Bronchial epithelial cell (primary cell): ENCODE measurements at places on chromosomes 13 and 19.
A peak's percentile ranks its signal among the peaks of the same experiment; 100 is the strongest.

DNA sequence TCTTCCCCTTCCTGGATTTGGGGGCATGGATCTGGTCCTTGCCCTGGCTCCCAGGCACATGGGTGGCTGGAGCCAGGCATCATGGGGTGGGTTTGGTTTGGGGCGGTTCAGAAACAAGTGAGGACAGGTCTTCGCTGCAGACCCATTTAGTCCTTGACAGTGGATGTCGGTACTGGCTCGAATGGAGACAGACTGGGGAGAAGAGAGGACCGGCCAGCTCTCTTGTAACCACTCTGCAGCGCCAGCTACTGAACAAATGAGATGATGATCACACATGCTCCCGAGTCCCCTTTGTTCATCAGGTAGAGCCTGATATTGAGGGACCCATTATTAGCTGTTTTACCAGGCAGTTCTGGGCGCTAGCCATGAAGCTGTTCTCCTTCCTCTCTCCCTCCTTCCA lies 64.5 kb downstream of the CHST8 start:
- DNase-seq, result no peak

DNA sequence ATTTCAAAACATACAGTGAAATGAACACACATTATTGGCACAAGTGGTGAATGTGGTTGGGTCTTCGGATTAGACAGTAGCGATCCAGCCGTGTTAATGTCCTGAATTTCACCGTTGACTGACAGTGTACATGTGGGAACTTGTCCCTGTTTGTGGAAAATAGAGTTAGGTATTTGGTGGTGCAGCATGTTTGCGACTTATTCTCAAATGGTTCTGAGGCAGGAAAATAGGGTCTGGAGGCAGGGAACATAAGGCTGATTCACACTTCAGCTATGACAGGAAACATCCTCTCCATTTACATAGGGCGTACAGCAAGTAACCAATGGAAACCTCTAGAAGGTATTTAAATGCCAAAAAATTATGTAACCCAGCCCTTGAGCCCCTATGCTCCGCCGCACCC lies 4.2 kb downstream of the LGALS7B start:
- DNase-seq, result peak; percentile 97

DNA sequence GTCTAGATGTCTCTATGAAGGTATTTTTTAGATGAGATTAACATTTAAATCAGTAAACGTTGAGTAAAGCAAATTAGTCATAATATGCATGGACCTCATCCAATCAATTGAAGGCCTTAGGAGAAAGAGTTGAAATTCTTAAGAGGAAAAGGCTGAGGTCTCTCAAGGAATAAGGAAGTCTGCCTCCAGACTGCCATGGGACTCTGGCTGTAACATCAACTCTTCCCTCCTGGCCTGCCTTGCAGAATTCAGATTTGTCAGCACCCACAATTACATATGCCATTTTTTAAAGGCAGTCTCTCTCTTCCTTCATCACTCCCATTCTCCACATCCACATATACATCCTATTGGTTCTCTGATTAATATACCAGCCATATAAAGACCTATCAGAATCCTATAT lies 28.8 kb upstream of the INTS6 start:
- no peak for DNase-seq

DNA sequence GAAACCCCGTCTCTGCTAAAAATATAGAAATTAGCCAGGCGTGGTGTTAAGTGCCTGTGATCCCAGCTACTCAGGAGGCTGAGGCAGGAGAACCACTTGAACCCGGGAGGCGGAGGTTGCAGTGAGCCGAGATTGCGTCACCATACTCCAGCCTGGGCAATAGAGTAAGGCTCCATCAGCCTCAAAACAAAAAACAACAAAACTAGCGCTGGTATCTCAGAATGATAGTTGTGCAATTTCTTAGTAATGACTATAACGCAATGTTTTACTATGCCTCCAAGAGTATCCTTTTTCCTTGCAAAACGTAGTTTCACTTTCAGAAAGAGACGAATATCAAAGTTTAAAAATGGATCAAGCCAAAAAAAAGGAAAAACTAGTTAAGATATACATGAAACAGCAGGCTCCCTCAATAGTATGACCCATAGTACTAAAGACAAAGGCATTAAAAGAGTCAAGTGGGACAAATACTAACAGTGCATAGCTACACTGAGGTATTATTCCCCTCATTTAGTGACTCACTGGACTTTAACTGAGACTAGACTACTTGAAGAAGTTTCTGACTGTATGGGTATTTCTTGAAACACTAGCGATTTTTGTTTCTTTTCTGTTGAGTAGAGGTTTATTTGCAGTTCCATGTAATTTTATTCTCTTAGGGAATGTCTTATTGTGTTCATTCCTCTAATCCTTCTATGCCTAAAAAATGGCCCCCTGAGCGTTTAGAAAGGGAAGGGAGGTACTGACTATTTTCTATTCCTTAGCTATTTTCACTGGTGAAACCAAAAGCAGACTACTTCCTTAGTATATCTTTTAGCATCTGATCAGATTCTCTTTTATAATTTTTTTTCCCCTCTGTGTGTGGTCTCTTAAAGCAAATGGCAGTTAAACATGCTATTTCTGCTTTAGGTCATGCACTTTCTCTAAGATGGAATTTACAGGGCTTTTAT lies 10.4 kb upstream of the ITM2B start:
- DNase-seq, result peak; percentile 72

DNA sequence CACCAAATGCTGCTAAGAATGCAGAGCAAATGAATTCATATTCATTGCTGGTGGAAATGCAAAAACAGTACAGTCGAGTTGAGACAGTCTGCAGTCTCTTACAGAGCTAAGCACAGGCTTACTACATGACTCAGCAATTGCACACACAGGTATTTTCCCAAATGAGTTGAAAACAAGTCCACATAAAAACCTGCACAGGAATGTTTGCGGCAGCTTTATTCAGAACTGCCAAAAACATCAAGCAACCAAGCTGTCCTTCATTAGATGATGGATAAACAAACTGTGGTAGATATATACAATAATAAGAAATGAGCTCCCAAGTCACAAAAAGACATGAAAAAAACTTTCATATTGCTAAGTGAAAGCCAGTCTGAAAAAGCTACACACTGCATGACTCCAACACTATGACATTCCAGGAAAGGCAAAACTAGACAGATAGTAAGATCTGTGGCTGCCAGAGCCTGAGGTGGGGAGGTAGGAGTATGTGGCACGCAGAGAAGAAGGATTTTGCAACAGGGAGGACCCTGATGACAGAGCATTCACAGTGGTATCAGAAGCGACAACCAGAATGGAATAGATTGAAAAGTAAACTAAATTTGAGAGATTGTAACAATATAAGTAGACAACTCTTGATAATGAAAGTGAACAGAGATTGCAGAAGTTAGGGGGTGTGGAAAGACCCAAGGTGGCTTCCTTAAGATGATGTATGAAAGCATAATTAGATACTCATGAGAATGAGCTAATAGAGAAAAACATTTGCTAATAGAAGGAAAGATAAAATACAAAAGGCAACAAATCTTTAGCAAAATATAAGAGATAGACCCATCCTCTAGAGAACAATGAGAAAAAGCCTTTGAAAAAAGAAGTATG lies 52.7 kb downstream of the TSC22D1 start:
- peak; percentile 95 for DNase-seq

DNA sequence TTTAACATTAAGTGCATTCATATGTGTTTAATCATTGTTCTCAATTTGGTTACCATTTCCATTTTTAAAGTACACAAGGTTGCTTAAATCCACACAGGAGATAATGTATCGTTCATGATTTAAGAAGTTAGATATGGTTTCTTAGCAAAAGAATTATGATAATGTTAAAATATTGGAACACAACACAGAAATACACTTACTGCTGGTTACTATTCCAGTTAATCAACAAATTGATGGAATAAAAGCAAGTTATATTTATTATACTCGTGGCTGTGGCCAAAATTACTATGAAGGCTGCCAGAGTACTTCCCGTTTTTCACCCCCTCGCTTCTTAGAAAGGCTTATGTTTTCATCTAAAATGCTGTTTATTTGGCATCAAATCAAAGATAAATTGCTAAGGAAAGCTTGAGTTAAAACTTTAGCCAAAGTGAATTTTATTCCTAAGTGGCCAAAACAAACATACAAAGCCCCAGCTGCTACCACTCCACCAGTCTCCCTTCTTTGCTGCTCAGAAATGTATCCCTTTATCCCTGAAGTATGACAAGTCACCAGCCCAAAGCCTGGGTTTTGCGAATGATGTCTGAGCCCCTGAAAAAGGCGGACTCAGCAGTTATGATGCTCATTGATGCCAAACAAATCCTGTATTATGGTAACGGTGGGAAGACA lies 27.7 kb downstream of the LCP1 start:
- DNase-seq, result no peak

- no peak for DNase-seq
These were observed 24.3 kb upstream of the SPACA7 start for GRCh38 chr13:112351825-112352224.

GRCh38 chr13:90947976-90948375 lies 399.5 kb upstream of the MIR17HG start:
- peak; percentile 44 for DNase-seq

DNA sequence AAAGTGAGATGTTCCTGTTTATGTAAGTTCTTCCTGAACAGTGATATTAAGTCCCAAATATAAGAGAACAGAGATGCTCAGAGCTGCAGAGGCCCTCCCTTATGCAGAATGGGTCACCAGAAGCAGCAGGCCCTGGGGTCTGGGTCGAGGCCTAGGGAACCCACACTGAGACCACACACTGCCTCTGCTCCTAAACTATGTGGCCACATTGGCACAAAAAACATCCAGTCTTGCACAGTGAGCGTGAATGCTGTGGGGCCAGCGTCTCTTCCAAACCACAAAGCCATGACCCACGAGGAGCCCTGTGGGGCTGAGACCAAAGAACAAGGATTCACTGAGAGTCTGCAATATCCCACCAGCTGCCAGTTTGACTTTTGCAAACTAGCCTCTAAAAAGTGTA lies 23.6 kb downstream of the PROZ start:
- DNase-seq, result no peak

- DNase-seq, result peak; percentile 38
These were observed 15.0 kb downstream of the NUFIP1 start for GRCh38 chr13:44974056-44974793.

GRCh38 chr13:74466864-74467263 lies 332.7 kb upstream of the KLF12 start:
- no peak for DNase-seq

DNA sequence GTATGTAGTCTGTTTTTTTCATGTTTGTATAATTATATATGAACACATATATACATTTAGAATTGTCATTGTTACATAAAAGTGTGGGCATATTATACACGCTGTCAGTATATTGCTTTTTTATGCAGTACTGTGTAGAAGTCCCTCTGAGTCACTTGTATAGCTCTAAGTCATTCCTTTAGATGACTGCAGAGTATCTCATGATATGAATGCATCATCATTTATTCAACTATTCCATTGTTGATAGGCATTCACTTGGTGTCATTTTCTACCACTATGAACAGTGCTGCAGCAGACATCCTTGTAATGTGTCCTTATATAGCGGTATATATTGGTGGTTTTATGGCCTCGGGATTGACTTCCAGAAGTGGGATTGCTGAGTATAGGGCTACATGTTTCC lies 15.3 kb downstream of the RFXAP start:
- DNase-seq, result peak; percentile 46

- DNase-seq, result no peak
These were observed 27.9 kb downstream of the PAN3 start for GRCh38 chr13:28166257-28166656.

DNA sequence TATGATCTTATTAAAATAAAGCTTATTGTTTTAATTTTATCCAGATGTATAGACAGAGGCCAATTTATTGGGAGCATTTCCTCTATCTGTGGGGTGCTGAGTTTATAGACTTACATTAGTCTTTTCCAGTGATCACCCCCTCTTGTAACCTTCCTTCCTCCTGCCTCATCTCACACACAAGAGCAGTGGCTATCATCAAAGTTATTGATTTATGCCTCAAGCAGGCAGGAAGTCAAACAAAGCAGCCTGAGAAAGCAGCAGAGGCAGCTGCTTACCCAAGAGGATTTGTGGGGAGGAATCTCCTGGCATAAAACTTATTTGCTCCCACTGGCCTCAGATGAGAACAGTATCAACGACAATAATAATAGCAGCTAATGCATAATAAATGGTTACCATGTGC lies 26.3 kb upstream of the DCLK1 start:
- no peak for DNase-seq

- DNase-seq, result no peak
These were observed 23.7 kb downstream of the CEBPA start for GRCh38 chr19:33278403-33279269.

GRCh38 chr19:33828266-33829075 lies 31.8 kb downstream of the KCTD15 start:
- no peak for DNase-seq

- DNase-seq, result peak; percentile 96
These were observed 18.2 kb upstream of the PTBP1 start for GRCh38 chr19:778910-779653.

- DNase-seq, result no peak
These were observed 15.9 kb downstream of the PGLS start for GRCh38 chr19:17527326-17527725.

- peak; percentile 52 for DNase-seq
These were observed 39.1 kb downstream of the TEX26 start for GRCh38 chr13:30971575-30971974.

- peak; percentile 22 for DNase-seq
These were observed 83.2 kb upstream of the IRS2 start for GRCh38 chr13:109869312-109870237.

GRCh38 chr13:45742985-45743384 lies 40.9 kb downstream of the CBY2 start:
- no peak for DNase-seq

DNA sequence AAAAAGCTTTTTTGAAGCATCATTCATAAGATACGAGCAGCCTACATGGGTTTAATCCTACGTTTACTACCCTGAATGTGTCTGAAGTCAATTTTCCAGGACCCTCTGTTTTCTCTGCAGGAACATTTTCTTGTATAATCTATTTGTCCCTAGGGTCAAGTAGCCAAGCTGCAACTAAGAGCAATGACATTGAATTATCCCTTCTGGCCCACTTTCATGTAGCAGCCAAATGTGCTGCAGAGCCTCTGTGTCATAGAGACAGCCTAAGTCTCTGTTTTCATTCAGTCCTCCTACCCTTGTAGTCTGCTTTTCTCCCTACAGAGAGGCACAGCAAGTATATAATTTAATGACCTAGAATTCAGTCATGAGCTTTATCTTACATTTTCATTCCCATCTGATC lies 82.1 kb downstream of the ZAR1L start:
- DNase-seq, result no peak

- no peak for DNase-seq
These were observed 15.2 kb downstream of the KCNC3 start for GRCh38 chr19:50313812-50314536.
